Ovary (tissue), 10 donors: ENCODE measurements at places on chromosomes 12 and 14. TPM values are rescaled to one million over a fixed set of nuclear protein-coding genes. Genes with fewer than 3 reads are reported as not detected.

The CABP1 gene
- total RNA-seq: 0.36 TPM

The PIANP gene
- 0.11 TPM for total RNA-seq

The PTPN6 gene
- total RNA-seq: 10.6 TPM

The EMP1 gene
- total RNA-seq: 75.7 TPM

The RTRAF gene
- 163 TPM for total RNA-seq

The BRF1 gene
- total RNA-seq: 38.5 TPM

The GZMH gene
- not detected for total RNA-seq

The FBXO34 gene
- 24.3 TPM for total RNA-seq

The FITM1 gene
- 0.77 TPM for total RNA-seq

The PCED1B gene
- 27.2 TPM for total RNA-seq

The SLC4A8 gene
- total RNA-seq: 7.8 TPM

The MYF5 gene
- total RNA-seq: not detected

The VPS37B gene
- total RNA-seq: 11.1 TPM

The AQP5 gene
- total RNA-seq: 0.92 TPM

The IFI27 gene
- total RNA-seq: 56.9 TPM

The PPP1R1A gene
- 25.2 TPM for total RNA-seq

The PARPBP gene
- 1.4 TPM for total RNA-seq

The MORN3 gene
- 0.08 TPM for total RNA-seq
